ENCODE measurements at places on chromosomes 2 and 18.

GRCh38 chr2:222298311-222299150 lies at the start of gene PAX3:
Gene PAX3, minus strand, starts transcription at chr2:222298998. Its CDS starts 383 bp downstream, at chr2:222298615.
- DNase-seq = no peak
- peak within 1 kb of the TSS; percentile 2 for H3K27ac ChIP-seq
- H3K27me3 ChIP-seq = peaks cover 95% of the 10 kb centered on the region
- no peak within 1 kb of the TSS for H3K4me3 ChIP-seq
- peaks cover 16% of the 10 kb centered on the region for H3K36me3 ChIP-seq

GRCh38 chr2:147549054-147549453 lies 295.8 kb upstream of the ACVR2A start:
- H3K27me3 ChIP-seq = peaks cover 4% of the 10 kb centered on the region
- H3K4me3 ChIP-seq = no peak overlapping the region
- H3K4me1 ChIP-seq = peaks cover 3% of the 10 kb centered on the region
- no peak overlapping the region for H3K27ac ChIP-seq

GRCh38 chr18:11511434-11512095 lies 97.8 kb upstream of the SLC35G4 start:
- peaks cover 6% of the 10 kb centered on the region for H3K4me1 ChIP-seq
- no peak for DNase-seq
- no peak overlapping the region for H3K4me3 ChIP-seq
- no peak overlapping the region for H3K27ac ChIP-seq
- H3K27me3 ChIP-seq = peaks cover 5% of the 10 kb centered on the region
- H3K36me3 ChIP-seq = no peaks in the 10 kb centered on the region

- H3K27ac ChIP-seq = no peak overlapping the region
- no peaks in the 10 kb centered on the region for H3K4me1 ChIP-seq
- H3K4me3 ChIP-seq = no peak overlapping the region
- H3K27me3 ChIP-seq = peaks cover 11% of the 10 kb centered on the region
- H3K36me3 ChIP-seq = no peaks in the 10 kb centered on the region
- no peak for DNase-seq
Observed at GRCh38 chr2:215403441-215404347, 32.2 kb downstream of the FN1 start.

DNA sequence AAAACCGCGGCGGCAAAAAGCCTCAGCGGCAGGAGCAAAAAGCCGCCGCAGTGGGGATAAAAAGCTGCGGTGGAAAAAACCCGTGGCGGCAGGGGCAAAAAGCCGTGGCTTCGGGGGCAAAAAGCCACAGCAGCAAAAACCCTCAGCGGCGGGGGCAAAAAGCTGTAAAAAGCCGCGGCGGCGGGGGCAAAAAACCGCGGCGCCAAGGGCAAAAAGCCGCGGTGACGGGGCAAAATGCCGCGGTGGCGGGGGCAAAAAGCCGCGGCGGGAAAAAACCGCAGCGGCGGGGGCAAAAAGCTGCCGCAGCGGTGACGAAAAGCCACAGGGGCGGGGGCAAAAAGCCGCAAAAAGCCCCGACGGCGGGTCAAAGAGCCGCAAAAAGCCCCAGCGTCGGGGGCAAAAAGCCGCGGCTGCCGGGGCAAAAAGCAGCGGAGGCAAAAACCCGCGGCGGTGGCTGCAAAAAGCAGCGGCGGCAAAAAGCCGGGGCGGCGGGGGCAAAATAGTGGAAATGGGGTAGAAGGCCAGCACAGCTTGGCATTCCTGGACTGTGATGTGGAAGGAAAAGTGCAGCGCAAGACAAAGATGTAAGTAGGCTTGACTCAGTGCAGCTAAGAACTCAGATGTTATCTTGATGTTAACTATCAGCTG lies 151.8 kb downstream of the ANKRD30BL start:
- no peak for DNase-seq
- peaks cover 31% of the 10 kb centered on the region for H3K27me3 ChIP-seq
- no peaks in the 10 kb centered on the region for H3K4me1 ChIP-seq
- H3K27ac ChIP-seq = no peak overlapping the region

- H3K36me3 ChIP-seq = no peaks in the 10 kb centered on the region
- no peak overlapping the region for H3K27ac ChIP-seq
- H3K4me3 ChIP-seq = no peak overlapping the region
- no peak for DNase-seq
Observed at GRCh38 chr2:85459771-85460170, 41.3 kb downstream of the SH2D6 start.

DNA sequence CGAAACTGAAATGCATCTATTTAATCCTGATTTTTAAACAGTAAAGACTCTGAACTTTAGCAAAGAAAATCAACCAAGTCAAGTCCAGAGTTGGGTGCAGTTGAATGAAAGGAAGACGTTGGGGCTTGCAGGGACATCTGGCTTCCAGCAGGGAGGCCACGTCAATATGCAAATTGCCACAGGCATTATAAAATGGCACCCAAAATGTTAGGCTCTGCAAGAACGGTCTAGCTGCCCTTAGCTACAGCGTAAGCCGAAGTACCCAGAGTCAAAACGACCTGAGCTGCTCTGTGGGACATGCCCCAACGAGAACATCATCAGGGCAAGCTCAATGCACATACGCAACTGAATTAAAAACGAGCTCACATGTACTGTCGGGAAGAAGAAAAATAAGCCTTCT lies 30.7 kb downstream of the DOCK10 start:
- no peak for DNase-seq
- H3K27ac ChIP-seq = no peak overlapping the region
- H3K4me1 ChIP-seq = peaks cover 70% of the 10 kb centered on the region
- H3K4me3 ChIP-seq = no peak overlapping the region
- H3K27me3 ChIP-seq = no peaks in the 10 kb centered on the region

DNA sequence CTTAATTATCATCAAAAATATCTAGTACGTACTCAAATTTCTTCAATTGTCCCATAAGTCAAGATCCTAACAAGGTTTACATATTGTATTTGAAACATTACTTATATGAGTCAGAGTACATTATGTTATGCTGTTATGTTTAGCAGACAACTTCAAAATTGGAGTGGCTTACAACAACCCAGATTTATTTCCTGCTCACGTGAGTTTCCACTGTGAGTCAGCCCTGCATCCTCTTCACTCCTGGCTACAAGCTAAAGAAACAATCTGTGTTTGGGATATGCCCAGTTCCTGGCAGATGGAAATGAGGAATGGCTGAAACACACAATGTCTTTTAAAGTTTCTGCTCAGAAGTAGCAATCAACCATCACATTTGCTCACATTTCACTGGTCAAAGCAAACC lies 31.5 kb upstream of the TANC1 start:
- no peak overlapping the region for H3K27ac ChIP-seq
- H3K36me3 ChIP-seq = no peaks in the 10 kb centered on the region
- DNase-seq = no peak

- H3K4me3 ChIP-seq = no peak overlapping the region
- no peaks in the 10 kb centered on the region for H3K36me3 ChIP-seq
- no peaks in the 10 kb centered on the region for H3K4me1 ChIP-seq
- H3K27ac ChIP-seq = no peak overlapping the region
Observed at GRCh38 chr2:24181849-24182248, 7.0 kb downstream of the FAM228A start.

GRCh38 chr2:174062934-174063333 lies 97.8 kb upstream of the SP3 start:
- no peak overlapping the region for H3K27ac ChIP-seq
- DNase-seq = no peak
- no peaks in the 10 kb centered on the region for H3K36me3 ChIP-seq
- H3K4me3 ChIP-seq = no peak overlapping the region

DNA sequence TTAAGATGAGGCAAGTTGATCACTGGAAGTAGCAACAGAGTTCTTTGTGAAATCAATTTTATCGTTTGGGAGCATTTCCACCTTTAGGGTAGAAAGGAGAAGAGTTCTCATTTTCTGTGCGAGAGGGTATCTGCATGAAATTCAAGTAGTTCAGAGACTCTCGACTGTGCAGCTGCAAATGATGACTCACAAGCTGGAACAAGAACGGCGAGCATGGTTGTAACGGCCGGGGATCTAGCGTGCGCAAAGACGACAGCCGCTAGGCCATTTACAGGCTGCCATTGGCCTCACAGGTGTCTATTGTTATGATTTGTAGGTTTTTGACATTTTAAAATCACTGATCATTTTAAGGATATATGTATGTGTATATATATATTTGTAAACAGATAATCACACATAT lies 5.2 kb downstream of the KLHL29 start:
- no peak overlapping the region for H3K27ac ChIP-seq
- H3K4me1 ChIP-seq = peaks cover 19% of the 10 kb centered on the region
- H3K27me3 ChIP-seq = peaks cover 68% of the 10 kb centered on the region

DNA sequence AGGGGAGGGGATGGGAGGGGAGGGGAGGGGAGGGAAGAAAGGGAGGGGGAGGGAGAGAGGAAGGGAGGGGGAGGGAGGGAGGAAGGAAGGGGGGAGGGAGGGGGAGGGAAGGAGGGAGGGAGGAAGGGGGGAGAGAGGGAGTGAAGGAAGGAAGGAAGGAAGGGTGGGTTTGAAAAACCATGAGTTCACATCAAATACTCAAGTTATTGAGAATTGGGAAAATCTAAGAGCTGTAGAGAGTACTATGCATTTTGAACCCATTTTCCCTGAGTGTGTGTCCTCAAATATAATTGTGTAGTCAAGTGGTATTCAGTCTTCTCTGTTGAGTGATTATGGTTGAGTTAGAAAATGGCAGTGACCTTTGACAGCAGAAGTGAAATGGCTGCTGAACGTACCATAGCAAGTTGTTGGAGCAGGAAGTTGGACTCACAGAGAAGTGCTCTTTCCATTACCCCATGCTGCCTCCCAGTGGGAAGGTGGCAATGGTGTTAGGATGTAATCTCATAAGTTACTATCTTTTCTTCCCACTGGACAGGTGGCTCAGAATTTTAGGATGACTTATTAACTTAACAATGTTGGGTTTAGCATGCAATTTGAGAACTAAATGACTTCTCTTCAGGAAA lies 214.6 kb downstream of the SETBP1 start:
- H3K27ac ChIP-seq = peak overlapping the region; percentile 20
- peak; percentile 10 for DNase-seq
- peaks cover 49% of the 10 kb centered on the region for H3K4me1 ChIP-seq
- no peak overlapping the region for H3K4me3 ChIP-seq
- no peaks in the 10 kb centered on the region for H3K27me3 ChIP-seq

DNA sequence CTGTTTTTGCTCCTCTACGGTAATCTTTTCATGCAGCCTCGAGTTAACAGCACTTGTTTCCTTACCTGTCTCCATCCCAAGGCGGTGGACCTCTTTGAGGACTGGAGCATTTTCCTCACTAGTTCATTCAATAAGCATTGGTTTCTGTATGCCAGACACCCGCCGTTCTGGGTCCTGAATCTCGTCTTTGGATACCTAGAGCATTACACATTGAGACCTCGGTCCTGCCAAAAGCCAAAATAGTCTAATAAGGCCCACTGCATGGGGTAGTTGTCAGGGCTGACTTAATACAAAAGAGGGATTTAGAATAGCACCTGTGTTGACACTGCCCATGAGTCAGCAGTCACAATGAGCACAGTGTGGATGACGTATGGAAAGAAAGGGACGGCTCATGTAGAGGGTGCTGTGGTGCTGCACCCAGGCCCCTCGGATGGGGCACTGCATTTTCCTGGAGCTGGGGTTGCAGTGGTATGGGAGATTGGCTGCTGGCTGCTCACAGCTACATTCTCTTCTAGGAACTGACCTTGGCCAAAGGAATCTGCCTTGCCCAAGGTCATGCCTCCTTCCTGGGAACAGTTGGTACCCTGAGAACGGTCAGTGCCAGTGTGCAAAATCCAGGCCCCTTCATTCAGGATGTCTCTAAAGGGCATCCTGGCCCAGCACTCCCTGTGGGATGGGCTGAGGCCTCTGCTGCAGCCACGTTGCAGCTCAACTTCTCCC lies 126.9 kb upstream of the NCK2 start:
- DNase-seq = no peak
- no peak overlapping the region for H3K4me3 ChIP-seq
- peaks cover 7% of the 10 kb centered on the region for H3K27me3 ChIP-seq
- peaks cover 5% of the 10 kb centered on the region for H3K4me1 ChIP-seq
- H3K36me3 ChIP-seq = no peaks in the 10 kb centered on the region

DNA sequence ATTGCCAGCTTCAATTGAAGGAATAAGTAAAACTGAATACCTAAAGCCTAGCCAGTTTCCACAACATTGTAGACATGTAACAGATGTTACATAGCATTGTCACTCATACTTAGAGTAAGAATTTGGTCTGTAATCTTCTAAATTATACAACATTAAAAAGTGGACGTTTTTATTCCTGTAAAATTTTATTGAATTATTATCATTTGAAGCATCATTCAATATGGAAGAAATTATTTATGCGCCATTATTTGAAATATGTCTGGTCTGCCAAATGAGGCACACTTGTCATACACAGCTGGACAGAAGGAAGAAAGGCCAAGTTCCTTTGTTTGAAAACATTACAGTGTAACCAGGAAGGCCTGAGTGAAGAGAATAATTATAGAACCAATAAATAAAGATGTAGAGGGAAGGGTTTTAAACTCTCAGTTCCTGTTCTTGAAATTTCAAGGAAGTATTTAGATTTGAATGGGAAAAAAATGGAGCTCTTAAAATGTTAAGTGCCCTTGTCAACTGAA lies 575.5 kb downstream of the LRRTM4 start:
- no peak for DNase-seq
- no peaks in the 10 kb centered on the region for H3K4me1 ChIP-seq
- H3K27me3 ChIP-seq = no peaks in the 10 kb centered on the region
- H3K4me3 ChIP-seq = no peak overlapping the region

DNA sequence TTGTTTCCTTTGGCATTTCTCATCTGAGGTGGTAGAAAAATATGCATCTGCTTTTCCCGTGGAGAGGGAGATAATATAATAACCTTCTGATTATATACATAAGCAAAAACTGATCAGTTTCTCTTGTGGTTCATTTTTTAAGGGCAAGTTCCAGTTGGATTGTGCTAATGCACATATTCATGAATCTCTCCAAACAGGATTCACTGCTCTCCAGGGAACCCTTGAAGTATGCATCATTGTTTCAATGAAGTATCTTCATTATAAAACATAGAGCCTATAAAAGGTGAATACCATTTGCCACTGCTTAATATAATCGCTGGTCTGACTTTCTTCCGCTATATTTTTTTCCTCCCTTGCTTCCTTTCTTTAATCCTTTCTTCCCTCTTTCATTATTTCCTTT lies 384.7 kb downstream of the FIGN start:
- no peak overlapping the region for H3K27ac ChIP-seq
- no peak overlapping the region for H3K4me3 ChIP-seq
- H3K36me3 ChIP-seq = no peaks in the 10 kb centered on the region
- no peaks in the 10 kb centered on the region for H3K4me1 ChIP-seq
- H3K27me3 ChIP-seq = peaks cover 14% of the 10 kb centered on the region

GRCh38 chr18:4831791-4832375 lies 365.2 kb downstream of the AKAIN1 start:
- H3K4me3 ChIP-seq = no peak overlapping the region
- H3K36me3 ChIP-seq = no peaks in the 10 kb centered on the region
- no peak overlapping the region for H3K27ac ChIP-seq
- no peak for DNase-seq

Measured in activated T-helper 2 cell treated with anti-CD3 and anti-CD28 coated beads, Interferon-gamma antibody, Interleukin-2, Interleukin-4, amounts not matched to agents 10 μg/mL and 5 μg/mL and 100 μg/mL, durations not matched to agents 14 hours and 24 hours and 36 hours (primary cell).